Osteocyte (in vitro differentiated cells): ENCODE measurements at places on chromosomes 2 and 18. TPM values are rescaled to one million over a fixed set of nuclear protein-coding genes. Genes with fewer than 3 reads are reported as not detected.

DNA sequence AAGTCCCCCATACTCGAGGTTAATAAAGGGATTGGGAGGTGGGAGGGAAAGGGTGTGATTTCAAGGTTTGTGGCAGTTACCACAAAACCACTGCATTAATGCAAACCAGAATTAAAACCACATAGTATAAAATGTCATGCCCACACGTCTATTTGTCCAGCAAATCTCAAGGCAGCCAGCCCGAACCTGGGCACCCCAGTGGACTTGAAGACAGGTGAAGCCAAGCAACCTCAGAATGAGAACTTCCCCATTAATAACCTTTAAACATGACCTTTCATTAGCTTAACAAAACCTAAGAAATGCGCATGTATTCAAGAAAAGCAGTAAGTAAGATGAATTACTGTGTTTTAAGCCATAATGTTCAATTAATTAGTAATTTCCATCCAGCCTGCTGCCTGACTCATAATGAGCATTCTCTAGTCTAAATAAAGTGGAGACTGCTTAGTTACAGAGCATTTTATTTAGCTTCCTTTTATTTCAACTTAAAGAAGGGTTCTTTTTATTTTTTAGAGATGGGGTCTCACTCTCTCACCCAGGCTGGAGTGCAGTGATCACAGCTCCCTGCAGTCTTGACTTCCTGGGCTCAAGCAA lies 229.6 kb downstream of the FAM210A start:
- peaks cover 2% of the 10 kb centered on the region for H3K36me3 ChIP-seq
- no peak for DNase-seq
- H3K4me1 ChIP-seq = peaks cover 20% of the 10 kb centered on the region
- H3K4me3 ChIP-seq = no peak overlapping the region

GRCh38 chr2:235868224-235868623 lies 300.0 kb downstream of the GBX2 start:
- peaks cover 8% of the 10 kb centered on the region for H3K36me3 ChIP-seq
- H3K4me1 ChIP-seq = peaks cover 10% of the 10 kb centered on the region
- H3K4me3 ChIP-seq = no peak overlapping the region
- no peaks in the 10 kb centered on the region for H3K27me3 ChIP-seq

DNA sequence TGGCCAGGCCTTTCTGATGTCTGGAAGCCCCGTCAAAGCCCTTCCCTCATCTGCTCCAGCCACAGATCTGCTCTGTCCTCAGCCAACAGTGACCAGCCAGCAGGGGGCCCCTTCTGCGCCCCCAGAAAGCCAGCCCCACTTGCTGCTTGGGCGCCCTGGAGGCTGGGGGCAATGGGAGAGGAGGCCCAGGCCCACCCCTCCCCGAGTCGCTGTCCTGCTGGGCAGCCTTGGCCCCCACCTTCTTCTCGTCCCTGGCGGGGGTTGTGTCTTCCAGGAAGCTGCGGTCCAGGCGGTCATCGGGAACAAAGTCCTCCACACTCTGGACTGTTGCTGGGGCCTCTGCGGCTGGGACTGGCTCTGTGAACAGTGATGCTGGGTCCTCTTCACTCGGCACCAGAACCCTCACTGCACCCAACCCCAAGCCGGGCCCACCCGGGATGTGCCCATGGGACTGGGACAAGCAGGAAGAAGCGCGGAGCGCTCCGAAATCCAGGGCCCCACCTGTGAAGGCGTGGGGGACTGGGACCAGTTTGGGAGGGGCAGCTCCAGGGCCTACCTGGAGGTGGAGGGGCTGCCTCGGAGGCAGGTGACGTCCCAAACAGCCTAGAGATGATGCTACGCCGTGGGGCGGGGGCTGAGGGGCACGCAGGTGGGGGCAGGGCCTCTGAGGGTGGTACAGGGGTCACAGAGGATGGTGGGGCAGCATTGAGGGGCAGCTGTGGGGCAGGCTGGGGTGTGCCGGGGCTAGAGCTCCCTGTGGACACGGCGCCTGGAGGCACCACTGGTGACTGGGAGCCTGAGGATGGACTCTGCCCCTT lies 257.6 kb downstream of the ANKRD30B start:
- DNase-seq = no peak
- H3K27ac ChIP-seq = no peak overlapping the region
- H3K4me3 ChIP-seq = no peak overlapping the region
- no peaks in the 10 kb centered on the region for H3K36me3 ChIP-seq
- no peaks in the 10 kb centered on the region for H3K27me3 ChIP-seq
- H3K4me1 ChIP-seq = no peaks in the 10 kb centered on the region

GRCh38 chr2:223093436-223094241 lies 41.6 kb downstream of the KCNE4 start:
- H3K4me3 ChIP-seq = no peak overlapping the region
- no peak for DNase-seq
- no peaks in the 10 kb centered on the region for H3K27me3 ChIP-seq
- H3K36me3 ChIP-seq = peaks cover 5% of the 10 kb centered on the region

GRCh38 chr2:79083597-79084251 lies 4.1 kb downstream of the REG1B start:
- no peak overlapping the region for H3K4me3 ChIP-seq
- no peaks in the 10 kb centered on the region for H3K4me1 ChIP-seq
- DNase-seq = no peak
- H3K27ac ChIP-seq = no peak overlapping the region
- no peaks in the 10 kb centered on the region for H3K27me3 ChIP-seq
- no peaks in the 10 kb centered on the region for H3K36me3 ChIP-seq

DNA sequence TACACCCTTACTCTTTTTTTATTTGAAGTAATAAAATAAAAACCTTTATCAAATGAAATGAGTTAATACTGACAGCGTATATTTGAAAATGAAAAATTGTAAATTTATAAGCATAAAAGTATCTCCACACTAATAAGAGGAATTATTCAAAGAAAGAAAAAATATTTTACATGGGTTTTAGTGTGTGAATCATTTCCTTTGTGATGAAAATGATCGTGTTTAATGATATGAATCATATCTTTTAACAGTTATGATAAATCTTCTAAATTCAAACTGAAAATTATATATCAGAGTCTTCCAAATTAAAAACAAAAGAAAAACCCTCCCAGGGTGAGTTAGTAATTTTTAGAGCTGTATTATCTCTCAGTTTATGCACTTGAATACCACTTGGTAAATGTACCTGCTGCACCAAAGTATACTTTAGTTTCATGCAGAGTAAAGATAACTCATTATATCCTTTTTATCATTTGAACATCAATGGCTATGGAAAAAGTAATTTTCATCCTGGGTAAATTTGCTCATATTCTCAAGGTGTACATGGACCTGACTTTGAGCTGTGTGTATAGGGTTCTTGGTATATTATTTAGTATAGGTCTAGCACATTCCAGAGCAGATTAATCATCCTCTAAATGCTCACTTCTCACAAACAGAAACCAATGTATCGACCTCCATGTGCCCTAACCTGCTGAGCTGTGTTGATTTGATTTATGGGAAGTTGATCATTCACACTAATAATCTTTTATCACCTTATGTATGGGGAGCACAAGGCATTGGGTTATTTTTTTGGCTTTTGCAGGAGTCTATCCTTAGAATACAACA lies 98.7 kb upstream of the VWC2L start:
- DNase-seq = no peak
- H3K27me3 ChIP-seq = no peaks in the 10 kb centered on the region
- H3K36me3 ChIP-seq = peaks cover 4% of the 10 kb centered on the region

CLEC4F gene
- total RNA-seq = not detected in 2 replicates

WDR12 gene
- 47.9 and 49.3 TPM in 2 replicates for total RNA-seq
